Hematopoietic multipotent progenitor cell treated with erythropoietin and hydrocortisone succinate and interleukin-3 and kit ligand, for 6 days (in vitro differentiated cells): ENCODE measurements at places on chromosomes 11 and 22.

DNA sequence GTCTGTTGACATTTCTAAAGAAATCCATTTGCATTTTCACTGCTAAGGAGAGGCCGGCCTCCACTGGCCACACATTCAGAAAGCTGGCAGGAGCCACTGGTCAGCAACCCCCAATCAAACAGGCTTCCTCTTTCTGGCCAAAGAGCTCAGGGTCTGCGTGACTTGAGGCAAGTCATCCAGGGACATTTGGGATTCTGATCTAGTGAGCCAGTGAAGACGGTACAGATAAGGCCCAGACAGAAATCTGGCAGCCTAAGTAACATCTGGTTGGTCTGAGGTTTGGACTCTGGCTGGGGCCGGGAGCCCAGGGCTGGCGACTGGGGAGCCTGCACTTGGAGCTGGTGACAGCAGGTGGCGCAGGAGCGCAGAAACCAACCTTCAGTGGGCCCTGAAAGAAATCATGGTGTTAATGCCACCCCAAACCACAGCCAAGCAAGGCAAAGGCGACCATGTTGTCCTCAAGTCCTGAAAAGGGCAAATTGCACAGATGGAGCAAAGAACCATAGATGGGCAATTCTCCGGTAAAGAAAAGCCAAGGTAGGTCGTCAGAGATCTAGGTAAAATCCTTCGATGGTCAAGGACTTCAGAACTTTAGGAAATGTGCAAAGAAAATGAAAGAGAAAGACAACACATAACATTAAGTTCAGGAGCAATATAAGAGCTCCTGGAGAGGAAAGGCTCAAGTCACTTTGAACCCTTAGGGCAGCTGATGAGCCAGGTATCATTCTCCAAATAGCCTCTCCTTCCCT lies 99.4 kb upstream of the BLID start:
- peak; percentile 76 for DNase-seq

GRCh38 chr22:40853333-40853732 lies 3.1 kb downstream of the ST13 start:
- no peak for DNase-seq

DNA sequence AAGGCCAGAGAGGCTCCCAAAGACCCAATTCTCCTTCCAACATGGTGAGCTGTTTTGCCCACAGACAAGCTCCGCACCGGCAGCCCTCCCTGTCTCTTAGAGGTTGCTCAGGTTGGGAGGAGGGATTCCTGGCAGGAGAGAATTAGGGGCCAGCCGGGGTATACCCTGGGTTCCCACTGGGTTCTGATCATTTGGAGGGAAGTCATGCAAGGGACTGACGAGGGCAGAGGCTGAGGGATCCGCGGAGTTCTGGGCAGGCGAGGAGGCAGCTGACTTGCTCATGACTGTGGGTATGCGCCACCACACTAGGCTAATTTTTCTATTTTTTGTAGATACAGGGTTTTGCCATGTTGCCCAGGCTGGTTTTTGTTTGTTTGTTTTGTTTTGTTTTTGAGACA lies 4.6 kb downstream of the ST3GAL4 start:
- no peak for DNase-seq

DNA sequence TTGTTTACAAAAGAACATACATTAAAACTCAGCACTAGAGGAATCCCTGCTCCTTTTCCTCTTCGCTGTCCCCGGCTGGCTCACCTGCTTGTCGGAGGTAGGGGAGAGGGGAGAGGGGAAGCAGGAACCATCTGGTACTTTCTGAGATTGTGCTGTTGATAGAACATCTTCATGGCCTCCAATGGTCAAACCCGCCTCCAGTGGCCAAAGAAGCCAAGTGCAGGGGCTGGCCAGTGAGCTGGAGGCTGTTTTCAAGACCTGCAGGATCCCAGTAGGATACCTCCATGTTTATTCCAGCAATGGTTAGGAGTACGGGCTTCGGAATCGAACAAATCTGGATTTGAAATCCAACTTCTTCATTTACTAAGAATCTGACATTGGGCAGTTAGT lies 92.6 kb downstream of the PKNOX2 start:
- DNase-seq = no peak

GRCh38 chr22:20242393-20243175 lies 25.5 kb downstream of the RTN4R start:
- DNase-seq = no peak

DNA sequence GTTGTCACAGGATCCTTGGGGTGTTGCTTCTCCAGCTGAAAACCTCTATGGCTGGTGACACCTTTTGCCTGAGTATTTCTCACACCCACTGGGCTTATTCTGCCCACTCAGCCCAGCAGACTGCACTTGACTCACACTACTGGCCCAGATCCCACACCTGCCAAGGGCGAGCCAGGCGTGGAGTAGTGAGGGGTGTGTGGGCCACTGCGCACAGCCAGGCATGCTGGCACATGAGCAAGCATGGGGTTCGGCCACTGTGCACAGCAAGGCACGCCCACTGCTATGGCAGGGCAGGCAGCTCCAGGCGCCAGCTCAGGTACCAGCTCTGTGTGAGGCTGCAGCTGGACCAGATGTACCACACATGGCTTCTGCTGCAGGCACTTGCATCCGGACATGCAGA lies 116.5 kb upstream of the MTNR1B start:
- no peak for DNase-seq

DNA sequence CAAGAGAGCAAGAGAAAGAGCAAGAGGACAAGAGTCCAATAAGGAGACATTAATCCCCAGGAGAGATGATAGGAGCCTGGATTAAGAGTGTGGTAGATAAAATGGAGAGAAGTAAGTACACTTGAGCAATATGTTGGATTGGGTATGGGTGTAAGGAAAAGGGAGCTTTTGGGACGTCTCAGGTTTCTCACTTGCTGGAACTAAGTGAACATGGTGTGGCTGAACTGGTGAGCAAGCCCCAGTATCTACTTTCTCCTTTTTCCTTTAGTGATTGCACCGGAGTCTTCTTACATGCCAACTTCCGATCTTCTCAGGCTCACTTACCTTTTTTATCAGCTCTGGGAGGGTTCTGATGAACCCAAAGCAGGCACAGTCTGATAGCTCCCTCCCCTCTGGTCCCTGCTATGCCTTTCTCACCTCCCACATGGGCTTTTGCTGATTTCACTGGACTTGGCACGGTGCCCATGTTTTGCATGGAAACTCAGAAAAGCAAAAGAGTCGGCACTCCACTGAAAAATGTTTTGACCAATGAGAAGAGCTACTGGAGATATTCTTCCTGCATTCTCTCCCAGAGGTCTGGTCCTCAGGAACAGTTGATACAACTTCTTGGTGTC lies 14.5 kb upstream of the APLNR start:
- peak; percentile 75 for DNase-seq

- DNase-seq = no peak
Observed at GRCh38 chr11:65380460-65381119, 1.9 kb downstream of the SLC25A45 start.
